ENCODE measurements at places on chromosomes 4 and X.
A peak's percentile ranks its signal among the peaks of the same experiment; 100 is the strongest.

DNA sequence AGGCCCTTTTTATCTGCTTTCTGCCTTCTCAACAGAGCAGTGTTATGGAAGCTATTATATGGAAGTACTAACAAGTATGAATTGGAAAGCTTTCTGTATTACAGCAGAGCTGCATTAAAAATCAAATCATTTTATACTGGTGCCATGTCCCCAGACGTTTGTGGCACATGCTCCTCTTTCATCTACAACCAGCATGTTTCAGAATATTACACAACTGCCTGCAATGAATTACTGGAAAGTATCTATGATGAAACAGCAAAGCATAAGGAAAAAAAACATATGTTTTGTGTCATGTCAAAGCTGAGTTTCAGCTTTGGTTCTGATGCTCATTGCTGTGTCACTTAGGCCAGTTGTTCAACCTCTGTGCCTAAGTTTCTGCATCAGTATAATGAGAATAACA is 576.8 kb downstream of the GBA3 start:
- no peak for DNase-seq

DNA sequence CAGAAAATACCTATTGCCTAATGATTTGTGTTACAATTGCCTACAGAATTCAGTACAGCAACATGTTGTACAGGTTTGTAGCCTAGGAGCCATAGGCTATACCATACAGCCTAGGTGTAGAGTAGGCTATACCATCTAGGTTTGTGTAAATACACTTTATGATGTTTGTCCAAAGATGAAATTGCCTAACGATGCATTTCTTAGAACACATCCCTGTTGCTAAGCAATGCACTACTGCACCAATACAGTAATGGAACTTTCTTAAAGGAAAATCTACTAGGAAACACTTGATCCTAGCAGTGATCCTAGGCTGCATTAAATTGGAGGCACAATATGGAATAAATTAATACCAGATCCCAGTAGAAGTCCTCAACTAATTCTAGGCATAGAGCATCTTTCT is 18.3 kb downstream of the NOA1 start:
- DNase-seq, result no peak

DNA sequence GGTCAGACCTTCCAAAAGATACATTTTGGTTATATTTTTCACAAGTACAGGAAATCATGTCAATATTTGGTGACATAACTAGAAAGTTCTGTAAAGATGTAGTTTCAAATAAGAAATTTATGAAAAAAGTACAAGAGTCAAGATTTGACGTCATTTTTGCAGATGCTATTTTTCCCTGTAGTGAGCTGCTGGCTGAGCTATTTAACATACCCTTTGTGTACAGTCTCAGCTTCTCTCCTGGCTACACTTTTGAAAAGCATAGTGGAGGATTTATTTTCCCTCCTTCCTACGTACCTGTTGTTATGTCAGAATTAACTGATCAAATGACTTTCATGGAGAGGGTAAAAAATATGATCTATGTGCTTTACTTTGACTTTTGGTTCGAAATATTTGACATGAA is 536 bp downstream of the UGT2B7 start:
- no peak for DNase-seq

- DNase-seq, result peak; percentile 7
These were observed 173.8 kb upstream of the SCML1 start for GRCh38 chrX:17563515-17563914.

GRCh38 chr4:79864500-79865200 is 208.4 kb downstream of the ANTXR2 start:
- DNase-seq, result no peak

DNA sequence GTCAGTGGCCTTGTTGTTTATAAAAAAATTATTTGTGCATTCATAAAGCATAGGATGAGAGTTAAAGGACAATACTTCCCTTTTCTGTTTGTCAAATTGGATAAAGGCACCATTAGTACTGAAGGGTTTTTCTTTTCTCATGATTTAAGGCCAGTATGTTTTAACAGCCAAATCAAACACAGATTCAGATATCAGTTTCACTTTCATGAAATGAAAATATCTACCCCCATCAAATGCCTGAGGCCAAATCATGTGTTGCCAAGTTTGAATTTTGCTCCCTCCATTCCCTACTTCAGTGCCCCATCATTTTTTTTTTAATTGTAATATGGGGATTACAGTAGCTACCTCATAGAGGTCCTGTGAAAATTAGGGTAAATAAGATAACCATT is 745.9 kb downstream of the RPA4 start:
- DNase-seq, result no peak

DNA sequence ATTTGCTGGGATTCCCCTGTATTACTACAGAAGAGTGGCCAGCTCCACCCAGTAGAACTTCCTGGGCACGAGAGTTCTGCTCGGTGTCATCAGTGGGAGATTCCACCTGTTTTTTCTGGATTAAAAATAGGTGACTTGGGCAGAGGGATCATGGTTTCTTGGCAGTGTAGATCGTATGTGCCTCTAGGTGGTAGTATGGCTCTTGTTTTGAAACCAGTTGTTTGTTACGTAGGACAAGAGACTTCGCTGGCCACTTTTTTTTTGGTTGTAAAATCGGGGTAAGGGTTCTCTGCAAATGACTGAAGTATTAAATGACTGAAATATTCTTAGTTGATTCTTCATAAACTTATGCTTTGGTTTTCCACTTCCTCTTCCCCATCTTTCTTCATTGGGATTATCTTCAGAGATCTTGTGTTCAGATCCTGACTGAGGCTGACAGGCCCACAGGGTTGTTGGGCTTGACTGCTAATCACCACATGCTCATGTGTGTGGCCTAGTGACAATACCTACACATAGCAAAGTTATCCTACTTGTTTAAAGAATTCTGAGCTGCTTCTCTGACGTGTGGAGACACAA is 43.8 kb upstream of the WDR1 start:
- DNase-seq, result no peak

DNA sequence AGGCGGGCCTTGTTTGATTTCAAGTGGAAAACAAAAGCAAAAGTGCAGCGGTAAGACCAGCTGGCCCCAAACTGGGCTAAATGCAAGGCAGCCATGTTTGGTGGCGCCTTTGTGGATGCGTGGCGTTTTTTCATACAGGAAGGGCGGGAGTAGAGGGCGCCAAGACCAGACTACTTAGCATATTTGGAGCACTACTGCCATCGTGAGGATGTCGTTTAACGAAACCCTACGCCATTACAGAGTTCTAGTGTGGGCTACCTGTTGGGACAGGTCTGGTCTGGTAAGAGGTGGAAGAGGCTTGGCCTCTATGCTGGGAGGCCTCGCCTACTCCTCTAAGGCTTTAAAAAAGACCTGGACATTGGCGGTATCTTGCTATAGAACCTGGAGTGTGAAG is 230.7 kb upstream of the STK26 start:
- no peak for DNase-seq

GRCh38 chrX:45749375-45749774 is 548.7 kb upstream of the DIPK2B start:
- no peak for DNase-seq

DNA sequence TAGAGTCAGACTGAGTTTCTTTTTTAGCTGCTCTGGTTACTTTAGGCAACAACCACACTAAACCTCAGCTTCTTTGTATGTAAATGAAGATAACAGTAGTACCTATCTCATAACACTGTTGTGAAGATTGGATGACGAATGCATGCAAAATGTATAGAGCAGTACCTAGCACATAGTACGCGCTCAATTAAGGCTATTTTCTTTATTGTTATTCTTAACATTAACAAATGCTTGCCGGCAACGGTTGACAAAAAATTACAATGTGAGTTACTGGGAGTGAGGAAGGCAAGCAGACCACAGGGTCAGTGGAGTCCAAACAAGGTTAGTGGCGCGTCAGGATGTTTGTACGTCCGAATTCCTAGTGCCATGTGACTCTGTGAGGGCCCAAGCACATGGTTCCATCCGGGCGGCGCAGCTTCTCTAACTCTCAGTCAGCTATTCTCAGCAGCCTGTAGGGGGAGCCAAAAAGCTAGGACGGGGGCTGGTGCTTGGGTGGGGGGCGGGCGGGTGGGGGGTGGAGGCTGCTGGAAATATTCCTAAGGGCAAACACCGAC is 821 bp upstream of the NALF2 start:
- DNase-seq, result no peak

DNA sequence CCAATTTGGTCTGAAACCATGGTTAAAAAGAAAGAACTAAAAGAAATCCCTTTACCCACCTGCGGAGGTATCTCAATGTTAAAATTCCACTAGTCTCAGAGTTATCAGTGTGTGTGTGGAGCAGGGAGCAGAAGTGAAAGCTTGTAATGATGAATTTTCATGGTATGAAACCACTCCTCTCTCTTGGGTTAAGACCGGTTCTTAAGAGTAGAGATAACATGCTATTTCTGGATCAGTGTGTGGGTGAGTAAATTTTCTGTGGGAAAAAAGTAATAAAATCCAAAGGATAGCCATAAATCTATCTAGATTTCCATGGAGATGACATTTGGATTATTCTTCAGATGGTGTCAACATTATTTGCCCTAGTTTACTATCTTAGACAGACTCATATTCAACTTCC is 3.2 kb downstream of the FGF13 start:
- DNase-seq, result no peak

GRCh38 chr4:2082118-2082517 is 23.0 kb downstream of the NAT8L start:
- no peak for DNase-seq

- DNase-seq, result no peak
These were observed 988.9 kb downstream of the RAB28 start for GRCh38 chr4:12495211-12495610.

DNA sequence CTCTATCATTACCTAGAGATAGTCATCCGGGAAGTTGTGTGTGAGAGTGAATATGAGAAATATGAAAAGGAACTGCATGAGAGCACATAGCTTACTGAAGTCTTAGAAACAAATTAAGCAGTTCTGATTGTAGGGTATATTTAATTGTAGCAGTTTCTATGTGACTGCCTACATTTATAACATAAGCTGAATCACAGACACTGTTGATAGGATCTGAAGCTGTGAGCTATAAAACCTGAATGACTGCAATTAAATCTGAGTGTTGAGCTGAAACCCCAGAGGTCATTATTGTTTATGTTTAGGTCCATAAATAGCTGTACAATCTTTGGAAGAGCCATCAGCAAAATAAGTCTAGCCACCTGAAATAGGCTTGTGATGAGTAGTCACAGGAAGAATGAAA is 210.1 kb upstream of the CXCL13 start:
- no peak for DNase-seq
